Tracheal epithelial cell (primary cell): ENCODE measurements at places on chromosomes 1 and 21. TPM values are rescaled to one million over a fixed set of nuclear protein-coding genes. Genes with fewer than 3 reads are reported as not detected.

Gene HMCN1
- total RNA-seq: 0.85 and 1.9 TPM in 2 replicates

Gene AK4
- 43.7 and 78.3 TPM in 2 replicates for total RNA-seq

Gene C1orf198
- total RNA-seq: 10.4 and 15.9 TPM in 2 replicates

Gene MROH9
- not detected in 2 replicates for total RNA-seq

Gene CELA3A
- total RNA-seq: not detected in 2 replicates

Gene TRIM45
- 2.8 and 2.9 TPM in 2 replicates for total RNA-seq

Gene RUNX3
- 0.48 and 0.85 TPM in 2 replicates for total RNA-seq

Gene APH1A
- 121 and 161 TPM in 2 replicates for total RNA-seq

Gene FALEC
- total RNA-seq: not detected in 2 replicates

Gene CD1E
- not detected in 2 replicates for total RNA-seq

Gene RSBN1
- 13.2 and 15.4 TPM in 2 replicates for total RNA-seq

Gene NFYC
- 18.3 and 22.8 TPM in 2 replicates for total RNA-seq

Gene SIPA1L2
- total RNA-seq: 17.9 and 18.1 TPM in 2 replicates

Gene PCP4L1
- 0.24 TPM in 1 of 2 replicates, not detected in the other for total RNA-seq

Gene NBPF4
- 0.24 TPM in 1 of 2 replicates, not detected in the other for total RNA-seq

Gene C1orf226
- under 0.01 and 0.24 TPM in 2 replicates for total RNA-seq

Gene MAP3K6
- total RNA-seq: 20.7 and 26.6 TPM in 2 replicates

Gene SMPDL3B
- total RNA-seq: 1.1 and 8.2 TPM in 2 replicates

Gene PLA2G5
- not detected in 2 replicates for total RNA-seq

Gene KCNE1
- total RNA-seq: under 0.01 TPM in 1 of 2 replicates, not detected in the other

Gene FLG2
- not detected in 2 replicates for total RNA-seq

Gene KIF21B
- 2.2 and 4.0 TPM in 2 replicates for total RNA-seq

Gene CR1L
- not detected in 2 replicates for total RNA-seq

Gene OTUD3
- total RNA-seq: 3.6 and 3.8 TPM in 2 replicates

Gene TSPAN1
- total RNA-seq: 26.2 and 29.4 TPM in 2 replicates

Gene CPLANE2
- 5.1 and 6.4 TPM in 2 replicates for total RNA-seq

Gene CTSE
- 1.9 TPM in 1 of 2 replicates, not detected in the other for total RNA-seq

Gene TENT5C
- 0.21 and 0.24 TPM in 2 replicates for total RNA-seq

Gene C1orf122
- 42.8 and 54.9 TPM in 2 replicates for total RNA-seq

Gene CFHR5
- not detected in 2 replicates for total RNA-seq

Gene CGN
- total RNA-seq: 3.4 and 4.6 TPM in 2 replicates

Gene CD1B
- total RNA-seq: not detected in 2 replicates

Gene HSD3B2
- total RNA-seq: not detected in 2 replicates

Gene ATP1B1
- total RNA-seq: 37.5 and 43.9 TPM in 2 replicates

Gene GJA4
- 0.48 TPM in 1 of 2 replicates, not detected in the other for total RNA-seq

Gene AGPAT3
- 37.3 and 49.2 TPM in 2 replicates for total RNA-seq

Gene VPS26C
- 43.5 and 56.9 TPM in 2 replicates for total RNA-seq

Gene NBPF6
- total RNA-seq: not detected in 2 replicates

Gene CCDC181
- 0.21 and 0.24 TPM in 2 replicates for total RNA-seq

Gene F5
- not detected in 2 replicates for total RNA-seq

Gene OR2AK2
- not detected in 2 replicates for total RNA-seq

Gene SPATA17
- total RNA-seq: 0.96 and 1.1 TPM in 2 replicates

Gene S100A5
- total RNA-seq: 0.48 TPM in 1 of 2 replicates, not detected in the other

Gene RBP7
- total RNA-seq: 0.96 and 1.7 TPM in 2 replicates

Gene IGSF5
- total RNA-seq: not detected in 2 replicates

Gene C8A
- total RNA-seq: not detected in 2 replicates

Gene TINAGL1
- 179 and 186 TPM in 2 replicates for total RNA-seq

Gene THEM5
- not detected in 2 replicates for total RNA-seq

Gene CENPL
- 5.3 and 7.5 TPM in 2 replicates for total RNA-seq

Gene FMO4
- total RNA-seq: 0.85 and 0.96 TPM in 2 replicates

Gene FOXD3
- not detected in 2 replicates for total RNA-seq

Gene PTPN14
- 32.0 and 37.9 TPM in 2 replicates for total RNA-seq

Gene CDC7
- 0.72 and 4.0 TPM in 2 replicates for total RNA-seq
